Osteoblast (primary cell): ENCODE measurements at places on chromosomes 7 and 10.

- H3K4me3 ChIP-seq, result no peak overlapping the region
- peaks cover 24% of the 10 kb centered on the region for H3K4me1 ChIP-seq
- H3K27ac ChIP-seq, result no peak overlapping the region
- no peaks in the 10 kb centered on the region for H3K27me3 ChIP-seq
These were observed 22.2 kb downstream of the ENTPD7 start for GRCh38 chr10:99681553-99681952.

- no peak overlapping the region for H3K27ac ChIP-seq
- H3K27me3 ChIP-seq, result peaks cover 20% of the 10 kb centered on the region
- no peak for DNase-seq
- no peak overlapping the region for H3K4me3 ChIP-seq
- no peaks in the 10 kb centered on the region for H3K36me3 ChIP-seq
- H3K4me1 ChIP-seq, result no peaks in the 10 kb centered on the region
These were observed 47.2 kb upstream of the TMEM273 start for GRCh38 chr10:49235392-49235791.

- H3K36me3 ChIP-seq, result no peaks in the 10 kb centered on the region
- peaks cover 9% of the 10 kb centered on the region for H3K4me1 ChIP-seq
- DNase-seq, result no peak
- H3K27ac ChIP-seq, result no peak overlapping the region
These were observed 72.7 kb downstream of the SEM1 start for GRCh38 chr7:96636979-96637378.

DNA sequence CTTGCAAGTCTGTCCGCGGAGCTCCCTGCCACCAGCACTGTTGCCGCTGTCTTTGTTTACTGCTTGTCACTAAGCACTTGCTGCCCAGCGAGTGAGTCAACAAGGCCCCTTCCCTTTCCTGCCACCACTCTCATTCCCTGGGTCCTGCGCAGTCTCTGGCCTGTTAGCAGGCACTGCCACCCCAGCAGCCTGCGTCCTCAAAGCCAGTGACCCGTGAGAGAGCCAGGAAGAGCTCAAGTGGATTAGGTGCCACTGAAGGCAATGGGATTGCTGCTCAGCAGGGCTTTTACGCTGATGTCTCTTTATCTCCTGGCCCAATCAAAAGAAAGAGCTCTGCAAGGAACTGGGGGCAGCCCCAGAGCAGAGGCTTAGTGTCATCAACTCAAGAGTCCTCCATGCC, at the start of gene FRMPD2:
TSS of gene FRMPD2 (minus strand) at position 61 of the 400 bp plus-strand sequence. CDS start 129 bp downstream, outside the sequence.
- no peak within 1 kb of the TSS for H3K4me3 ChIP-seq
- no peaks in the 10 kb centered on the region for H3K36me3 ChIP-seq
- no peaks in the 10 kb centered on the region for H3K4me1 ChIP-seq
- H3K27me3 ChIP-seq, result peaks cover 7% of the 10 kb centered on the region
- DNase-seq, result no peak
- H3K27ac ChIP-seq, result no peak within 1 kb of the TSS

DNA sequence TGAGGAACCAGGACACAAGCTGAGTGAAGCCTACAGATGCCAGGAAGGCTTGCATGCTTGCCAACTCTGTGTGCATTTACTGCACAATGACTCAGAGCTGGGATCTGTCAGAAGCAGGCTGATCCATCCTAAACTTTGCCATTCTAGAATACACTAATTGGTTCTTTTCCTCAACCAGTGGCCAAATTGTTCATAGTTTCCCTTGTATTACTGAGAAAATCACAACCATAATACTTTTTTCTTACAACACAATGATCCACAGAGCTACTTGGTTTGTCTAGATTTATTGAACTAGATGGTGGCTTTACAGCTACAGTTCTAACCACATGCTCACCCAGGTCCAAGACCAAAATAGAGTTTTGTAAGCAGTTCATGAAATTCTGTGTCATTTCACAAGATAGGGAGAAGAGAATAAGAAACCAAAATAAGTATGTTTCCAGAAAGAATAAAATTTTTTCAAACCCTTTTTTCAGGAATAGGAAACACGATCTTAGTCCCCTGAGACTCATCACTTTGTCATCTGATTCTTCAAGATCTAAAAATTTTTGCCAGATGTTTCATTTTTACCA, 21.0 kb upstream of the LRRC17 start:
- peak overlapping the region; percentile 91 for H3K27ac ChIP-seq
- peaks cover 42% of the 10 kb centered on the region for H3K4me1 ChIP-seq
- peak; percentile 83 for DNase-seq
- no peaks in the 10 kb centered on the region for H3K36me3 ChIP-seq
- H3K4me3 ChIP-seq, result no peak overlapping the region

DNA sequence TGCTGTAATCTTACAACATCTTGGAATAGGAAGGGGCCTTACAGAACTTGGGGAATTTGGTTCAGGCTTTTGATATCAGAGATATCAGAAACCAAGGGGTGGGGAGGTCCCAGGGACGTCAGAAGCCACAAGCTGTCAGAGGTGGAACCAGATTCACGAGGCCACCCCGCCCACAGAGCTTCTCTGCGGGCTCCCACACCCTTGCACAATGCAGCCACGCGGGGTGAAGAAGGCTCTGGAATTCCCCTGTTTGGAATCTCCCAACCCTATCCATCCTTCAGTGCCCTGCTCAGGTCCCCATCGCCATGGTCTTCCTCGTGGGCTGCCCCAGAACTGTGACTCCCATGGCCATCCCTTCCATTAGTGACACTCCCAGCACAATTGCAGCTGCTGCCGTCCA, 247.1 kb upstream of the SHH start:
- H3K27me3 ChIP-seq, result no peaks in the 10 kb centered on the region
- H3K27ac ChIP-seq, result no peak overlapping the region
- H3K4me1 ChIP-seq, result no peaks in the 10 kb centered on the region
- peak; percentile 27 for DNase-seq

- no peak overlapping the region for H3K27ac ChIP-seq
- H3K27me3 ChIP-seq, result no peaks in the 10 kb centered on the region
- H3K4me1 ChIP-seq, result no peaks in the 10 kb centered on the region
- H3K4me3 ChIP-seq, result no peak overlapping the region
- peaks cover 23% of the 10 kb centered on the region for H3K36me3 ChIP-seq
These were observed 10.0 kb upstream of the FAM53B start for GRCh38 chr10:124754227-124754626.

GRCh38 chr10:100858261-100858660, 54.5 kb upstream of the SLF2 start:
- no peaks in the 10 kb centered on the region for H3K36me3 ChIP-seq
- peaks cover 17% of the 10 kb centered on the region for H3K27me3 ChIP-seq
- DNase-seq, result no peak
- H3K4me3 ChIP-seq, result no peak overlapping the region
- no peaks in the 10 kb centered on the region for H3K4me1 ChIP-seq

- H3K27ac ChIP-seq, result no peak overlapping the region
- H3K27me3 ChIP-seq, result no peaks in the 10 kb centered on the region
- no peaks in the 10 kb centered on the region for H3K36me3 ChIP-seq
- no peaks in the 10 kb centered on the region for H3K4me1 ChIP-seq
- H3K4me3 ChIP-seq, result no peak overlapping the region
These were observed 40.6 kb upstream of the VKORC1L1 start for GRCh38 chr7:65832281-65832680.
